ENCODE measurements at places on chromosomes 7 and 10.

DNA sequence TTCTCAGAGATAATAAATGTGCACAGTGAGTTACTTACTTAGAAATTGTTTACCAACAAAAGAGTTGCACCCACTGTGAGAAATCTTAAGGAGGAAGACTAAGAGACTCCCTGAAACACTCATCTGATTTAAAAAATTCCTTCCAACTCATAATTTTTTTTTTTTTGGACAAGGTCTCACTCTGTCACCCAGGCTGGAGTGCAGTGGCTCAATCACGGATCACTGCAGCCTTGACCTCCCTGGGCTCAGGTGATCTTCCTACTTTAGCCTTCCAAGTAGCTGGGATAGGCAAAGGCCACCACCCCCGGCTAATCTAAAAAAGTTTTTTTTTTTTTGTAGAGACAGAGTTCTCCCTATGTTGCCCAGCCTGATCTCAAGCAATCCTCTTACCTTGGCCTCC, 36.0 kb downstream of the MALSU1 start:
- DNase-seq, result no peak

DNA sequence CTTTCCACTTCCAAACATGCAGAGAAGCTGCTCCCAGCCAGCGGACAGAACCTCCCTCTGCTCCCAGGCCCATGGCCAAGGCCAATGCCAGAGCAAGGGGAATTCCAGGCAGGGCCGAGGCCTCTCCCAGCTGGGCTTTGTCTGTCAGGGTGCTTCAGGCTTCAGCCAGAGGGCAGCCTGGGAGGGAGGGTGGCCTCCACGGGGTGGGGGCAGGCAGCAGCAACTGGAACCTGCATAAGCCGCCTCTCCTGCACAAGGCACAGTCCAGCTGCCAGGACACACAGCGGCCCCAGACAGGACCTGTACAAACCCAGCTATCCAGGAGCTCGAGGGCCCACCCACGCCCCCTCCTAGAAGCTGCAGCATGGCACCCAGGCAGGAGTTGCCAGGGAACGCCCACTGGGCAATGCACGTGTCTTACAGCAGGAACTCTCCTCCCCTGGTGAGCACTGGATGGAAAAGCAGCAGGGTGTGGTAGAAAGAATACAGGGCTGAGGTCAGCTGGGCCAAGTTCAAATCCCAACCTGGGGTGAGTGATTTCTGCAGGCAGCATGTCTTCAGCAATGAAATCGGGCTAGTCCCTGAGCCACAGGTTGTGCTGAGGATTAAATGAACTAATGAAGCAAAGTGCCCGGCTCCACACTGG, 7.6 kb downstream of the FAM53B start:
- peak; percentile 65 for DNase-seq

GRCh38 chr10:74027702-74028101, 29.8 kb downstream of the VCL start:
- no peak for DNase-seq

GRCh38 chr10:33520223-33520622, 185.8 kb upstream of the NRP1 start:
- no peak for DNase-seq

- no peak for DNase-seq
Measured at GRCh38 chr10:109880886-109881768, 42.2 kb downstream of the XPNPEP1 start.

DNA sequence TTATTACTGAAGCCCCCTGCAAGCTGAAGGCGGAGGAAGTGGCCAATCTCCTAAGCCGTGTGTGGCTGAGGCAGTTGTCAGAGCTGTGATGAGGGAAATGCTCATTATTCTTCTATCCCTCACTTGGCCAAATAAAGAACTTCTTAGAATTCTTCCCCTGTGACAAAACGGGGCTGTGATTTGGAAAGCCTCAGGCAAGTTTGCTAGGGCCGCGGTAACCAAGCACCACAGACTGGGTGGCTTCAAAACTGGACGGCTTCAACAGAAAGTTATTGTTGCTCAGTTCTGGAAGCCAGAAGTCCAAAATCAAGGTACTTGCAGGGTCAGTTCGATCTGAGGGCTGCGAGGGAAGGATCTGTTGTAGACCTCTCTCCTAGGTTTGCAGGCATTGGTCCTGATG, 72.3 kb upstream of the STEAP1B start:
- peak; percentile 52 for DNase-seq

- DNase-seq, result no peak
Measured at GRCh38 chr10:27822301-27822700, 76.7 kb upstream of the MKX start.

DNA sequence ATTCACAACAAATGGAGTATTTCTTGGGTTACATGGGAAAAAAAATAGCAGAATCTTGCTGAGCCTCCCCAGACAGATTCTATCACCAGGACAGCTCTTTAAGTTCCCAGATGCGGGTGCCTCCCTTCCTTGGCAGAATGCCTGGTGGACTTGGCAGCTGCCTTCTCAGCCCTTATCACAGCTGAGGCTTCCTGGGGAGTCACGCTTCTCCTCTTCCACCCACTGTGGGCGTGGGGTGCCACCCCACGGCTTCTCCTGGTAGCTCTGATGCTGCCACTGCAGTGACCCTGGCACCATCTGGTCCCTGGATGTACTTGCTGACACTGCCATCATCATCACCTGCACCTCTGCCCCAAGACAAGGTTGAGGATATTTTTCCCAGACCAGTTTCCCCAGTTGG, 16.2 kb upstream of the NME8 start:
- DNase-seq, result no peak

GRCh38 chr7:158550394-158550700, 37.3 kb downstream of the PTPRN2 start:
- no peak for DNase-seq

DNA sequence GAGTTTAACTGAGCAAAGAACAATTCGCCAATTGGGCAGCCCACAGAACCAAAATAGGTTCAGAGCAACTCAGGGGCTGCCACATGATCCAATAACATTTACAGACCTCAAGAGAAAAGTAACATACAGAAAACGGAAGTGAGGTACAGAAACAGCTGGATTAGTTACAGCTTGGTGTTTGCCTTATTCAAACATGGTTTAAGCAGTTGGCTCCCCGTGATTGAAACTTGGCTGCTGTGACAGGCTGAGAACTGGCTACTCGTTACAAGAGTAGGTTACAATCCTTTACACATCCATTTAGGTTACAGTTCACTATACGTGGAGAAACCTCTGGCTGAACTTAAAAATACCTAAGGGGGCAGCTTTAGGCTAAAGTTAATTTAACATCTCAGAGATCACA, 673.1 kb upstream of the PHF14 start:
- DNase-seq, result no peak

GRCh38 chr7:29968683-29969395, 20.8 kb downstream of the SCRN1 start:
- DNase-seq, result peak; percentile 30

- peak; percentile 91 for DNase-seq
Measured at GRCh38 chr10:22682237-22683139, 31.9 kb downstream of the PIP4K2A start.
